ENCODE measurements at places on chromosomes 1 and 21. TPM values are rescaled to one million over a fixed set of nuclear protein-coding genes. Genes with fewer than 3 reads are reported as not detected.

SPATA21 gene
- total RNA-seq = 0.40 TPM

- DNase-seq = no peak
Observed at GRCh38 chr1:242523719-242524570, 552 bp downstream of the PLD5 start.

ETV3L gene
- not detected for total RNA-seq

ITLN1 gene
- not detected for total RNA-seq

KDM5B gene
- total RNA-seq = not detected

GRCh38 chr1:59243550-59243949 is 53.3 kb upstream of the FGGY start:
- no peak for DNase-seq

- DNase-seq = no peak
Observed at GRCh38 chr21:9735421-9735961, 785.9 kb upstream of the TPTE start.

GRCh38 chr1:33636209-33636608 is 163.8 kb downstream of the ZSCAN20 start:
- DNase-seq = no peak

DNA sequence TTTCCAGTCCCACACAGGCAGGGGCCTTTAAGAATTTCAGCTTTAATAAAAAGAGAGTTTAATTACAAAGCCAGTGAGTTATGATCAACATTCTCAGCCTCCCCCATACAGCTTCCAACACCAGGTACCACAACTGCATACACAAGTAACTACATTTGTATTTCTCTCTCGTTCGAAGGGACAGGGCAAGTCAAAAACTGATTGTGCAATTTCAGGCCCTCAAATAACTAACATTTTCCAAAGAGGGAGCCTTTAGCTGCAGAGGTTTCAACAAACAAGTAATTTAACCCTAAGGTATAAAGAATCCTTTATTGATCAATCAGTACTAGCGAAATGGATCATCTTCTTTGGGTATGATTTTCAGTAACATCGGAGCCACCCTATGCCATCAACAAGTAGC is 142.4 kb downstream of the ZNF281 start:
- DNase-seq = no peak

- no peak for DNase-seq
Observed at GRCh38 chr21:26842974-26843932, 2.0 kb downstream of the ADAMTS1 start.

- no peak for DNase-seq
Observed at GRCh38 chr1:77424236-77424635, 142.4 kb downstream of the AK5 start.

GRCh38 chr21:44994047-44994694 is 54.3 kb downstream of the SLX9 start:
- DNase-seq = no peak

DNA sequence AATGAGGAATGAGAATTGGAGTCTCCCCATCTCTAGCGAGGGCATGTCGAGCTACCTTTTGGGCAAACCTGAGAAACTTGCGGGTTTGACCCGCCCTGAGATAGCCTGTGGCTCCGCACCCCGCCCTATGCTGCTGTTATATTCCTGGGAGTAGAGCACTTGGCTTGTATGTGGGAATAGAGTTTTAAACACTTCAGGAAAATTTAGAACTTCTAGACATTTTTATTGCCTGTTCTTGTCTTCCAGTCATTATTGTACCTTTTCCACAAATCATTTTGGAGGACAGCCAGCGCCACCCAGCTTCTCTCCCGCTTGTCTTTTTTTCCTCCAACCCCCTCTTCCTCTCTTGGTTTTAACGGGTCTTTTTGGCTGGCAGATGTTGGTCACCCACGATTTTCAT is 738 bp downstream of the GNPAT start:
- DNase-seq = peak; percentile 53

CD48 gene
- 131 TPM for total RNA-seq

DNA sequence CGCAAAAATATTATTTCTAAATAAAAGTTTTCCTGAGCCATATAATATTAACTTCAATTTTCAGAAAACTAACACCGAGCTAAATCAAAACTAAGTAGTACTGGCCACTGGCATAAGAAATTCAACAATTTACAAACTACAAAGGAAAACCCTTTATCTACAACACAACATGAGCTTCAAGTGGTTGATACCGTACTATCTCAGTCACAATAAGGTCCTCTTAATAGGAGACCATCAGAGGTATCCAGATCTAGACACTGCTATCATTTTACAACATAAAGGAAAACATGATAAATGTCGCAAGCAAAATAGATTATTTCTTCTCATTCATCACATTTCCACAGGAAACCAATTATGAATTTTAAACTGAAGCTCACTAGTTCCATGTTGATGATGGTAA is 39.5 kb downstream of the GATAD2B start:
- no peak for DNase-seq

KRTAP11-1 gene
- total RNA-seq = not detected

- DNase-seq = no peak
Observed at GRCh38 chr1:56425494-56426037, 153.8 kb downstream of the PLPP3 start.

GRCh38 chr21:42191064-42191463 is 27.9 kb upstream of the ABCG1 start:
- no peak for DNase-seq

All from OCI-LY7 (cell line).